ENCODE measurements at places on chromosomes 6 and 20. TPM values are rescaled to one million over a fixed set of nuclear protein-coding genes. Genes with fewer than 3 reads are reported as not detected.
A peak's percentile ranks its signal among the peaks of the same experiment; 100 is the strongest.

PKHD1 gene
- not detected for total RNA-seq

SYCP2 gene
- not detected for total RNA-seq

HLA-DPA1 gene
- total RNA-seq = 1.1 TPM

MDFI gene
- 137 TPM for total RNA-seq

DNA sequence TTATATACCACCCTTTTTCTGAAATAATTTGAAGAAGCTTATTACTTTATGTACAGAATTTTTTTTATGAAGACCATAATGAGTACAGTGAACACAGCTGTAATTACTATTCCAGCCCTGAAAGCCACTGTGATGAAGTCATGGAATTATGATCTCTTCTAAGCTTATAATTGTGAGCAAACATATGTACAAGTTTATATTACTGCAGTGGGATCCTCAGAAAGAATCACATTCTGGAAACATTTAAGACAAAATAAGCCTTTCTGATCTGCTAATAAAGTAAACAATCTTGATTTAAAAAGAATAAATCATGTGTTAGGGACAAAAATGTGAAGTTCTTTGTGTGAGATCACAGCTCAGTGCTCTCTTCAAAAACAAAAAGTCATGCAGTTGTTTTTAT lies 560.4 kb downstream of the CD109 start:
- no peaks in the 10 kb centered on the region for H3K4me1 ChIP-seq
- no peaks in the 10 kb centered on the region for H3K27me3 ChIP-seq
- no peaks in the 10 kb centered on the region for H3K36me3 ChIP-seq
- no peak for DNase-seq
- no peak overlapping the region for H3K4me3 ChIP-seq
- H3K27ac ChIP-seq = no peak overlapping the region

GRCh38 chr6:105851113-105851580 lies 235.0 kb upstream of the PRDM1 start:
- H3K36me3 ChIP-seq = no peaks in the 10 kb centered on the region
- no peak overlapping the region for H3K4me3 ChIP-seq
- no peak for DNase-seq
- H3K4me1 ChIP-seq = no peaks in the 10 kb centered on the region
- H3K27me3 ChIP-seq = peaks cover 7% of the 10 kb centered on the region
- H3K27ac ChIP-seq = no peak overlapping the region

GRCh38 chr20:14672066-14672465 lies 334.7 kb upstream of the FLRT3 start:
- no peaks in the 10 kb centered on the region for H3K27me3 ChIP-seq
- no peak overlapping the region for H3K27ac ChIP-seq
- no peaks in the 10 kb centered on the region for H3K4me1 ChIP-seq
- no peaks in the 10 kb centered on the region for H3K36me3 ChIP-seq
- peak; percentile 2 for DNase-seq

DNA sequence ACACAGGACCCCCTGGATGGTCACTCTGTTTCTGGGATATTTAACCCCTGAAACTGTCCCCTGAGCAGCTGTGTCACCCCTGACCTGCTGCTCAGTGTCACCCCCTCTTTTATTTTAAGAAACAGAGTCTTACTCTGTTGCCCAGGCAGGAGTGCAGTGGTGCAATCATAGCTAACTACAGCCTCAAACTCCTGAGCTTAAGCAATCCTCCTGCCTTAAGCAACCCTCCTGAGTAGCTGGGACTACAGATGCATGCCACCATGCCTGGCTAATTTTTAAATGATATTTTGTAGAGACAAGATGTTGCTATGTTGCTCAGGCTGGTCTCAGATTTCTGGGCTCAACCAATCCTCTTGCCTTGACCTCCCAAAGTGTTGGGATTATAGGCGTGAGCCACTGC lies 21.5 kb upstream of the GTSF1L start:
- H3K4me1 ChIP-seq = no peaks in the 10 kb centered on the region
- H3K4me3 ChIP-seq = no peak overlapping the region
- DNase-seq = peak; percentile 64
- no peaks in the 10 kb centered on the region for H3K36me3 ChIP-seq
- no peaks in the 10 kb centered on the region for H3K27me3 ChIP-seq

DNA sequence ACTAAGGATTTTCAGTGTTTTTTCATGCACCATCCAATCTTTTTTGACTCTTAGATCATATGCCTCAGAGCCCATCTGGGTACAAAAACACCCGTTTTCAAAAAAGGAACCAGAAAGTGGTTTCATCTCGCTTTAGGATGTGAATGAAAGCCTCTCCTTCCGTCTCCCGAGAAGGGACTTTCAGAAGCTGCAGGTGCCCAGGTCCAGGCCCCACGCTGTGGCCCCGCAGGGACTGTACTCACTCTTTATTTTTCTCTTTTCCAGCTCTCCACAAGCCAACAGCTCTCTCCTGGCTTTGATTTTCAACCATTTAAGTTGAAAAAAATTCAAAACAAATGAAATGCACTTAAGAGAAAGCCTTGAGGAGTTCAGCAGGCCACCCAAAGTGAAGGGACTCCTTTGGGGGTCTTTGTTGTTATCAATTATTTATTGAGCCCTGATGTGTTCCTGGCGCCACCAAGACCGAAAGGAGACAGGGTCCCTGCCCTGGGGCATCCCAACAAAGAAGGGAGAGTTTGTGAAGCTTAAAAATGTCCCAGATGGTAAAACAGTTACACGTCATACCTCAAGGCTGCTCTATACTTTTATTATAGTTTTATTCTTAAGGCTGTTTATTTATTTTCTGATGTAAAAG lies 467.3 kb downstream of the PREX1 start:
- no peak overlapping the region for H3K4me3 ChIP-seq
- no peaks in the 10 kb centered on the region for H3K36me3 ChIP-seq
- no peaks in the 10 kb centered on the region for H3K4me1 ChIP-seq
- no peaks in the 10 kb centered on the region for H3K27me3 ChIP-seq
- no peak overlapping the region for H3K27ac ChIP-seq
- no peak for DNase-seq
